Stimulated activated CD8-positive, alpha-beta memory T cell treated with anti-CD3 and anti-CD28 coated beads, Interleukin-2, amount 100 ng/mL, for 1 hour (primary cell): ENCODE measurements at places on chromosomes 4 and X.

- no peak for DNase-seq
Observed at GRCh38 chr4:116413222-116413621, 672.2 kb downstream of the TRAM1L1 start.

- no peak for DNase-seq
Observed at GRCh38 chr4:57131849-57132742, 21.9 kb upstream of the IGFBP7 start.

- DNase-seq: peak; percentile 89
Observed at GRCh38 chrX:154368630-154369448, 5.6 kb downstream of the FLNA start.

GRCh38 chr4:181478656-181479055 is 764.5 kb upstream of the TENM3 start:
- no peak for DNase-seq

DNA sequence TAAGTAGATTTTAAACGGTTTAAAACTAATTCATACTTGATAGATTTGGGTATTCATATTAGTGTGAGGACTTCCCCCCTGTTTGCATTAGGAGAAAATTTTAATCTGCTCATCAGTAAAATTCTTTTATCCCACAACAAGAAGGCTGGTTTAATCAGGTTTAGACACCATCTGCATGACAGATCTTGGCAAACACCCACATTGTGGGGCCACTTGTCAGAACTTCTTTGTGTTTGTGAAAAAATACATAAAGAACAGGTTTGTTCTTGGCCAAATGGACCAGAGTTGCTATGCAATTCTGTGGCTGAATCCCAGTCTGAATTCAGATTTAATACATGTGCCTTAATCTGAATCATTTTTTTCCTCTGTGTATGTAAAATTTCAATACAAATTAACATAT is 121.1 kb downstream of the REPS2 start:
- no peak for DNase-seq
